ENCODE measurements at places on chromosomes 5 and 9. TPM values are rescaled to one million over a fixed set of nuclear protein-coding genes. Genes with fewer than 3 reads are reported as not detected.

DNA sequence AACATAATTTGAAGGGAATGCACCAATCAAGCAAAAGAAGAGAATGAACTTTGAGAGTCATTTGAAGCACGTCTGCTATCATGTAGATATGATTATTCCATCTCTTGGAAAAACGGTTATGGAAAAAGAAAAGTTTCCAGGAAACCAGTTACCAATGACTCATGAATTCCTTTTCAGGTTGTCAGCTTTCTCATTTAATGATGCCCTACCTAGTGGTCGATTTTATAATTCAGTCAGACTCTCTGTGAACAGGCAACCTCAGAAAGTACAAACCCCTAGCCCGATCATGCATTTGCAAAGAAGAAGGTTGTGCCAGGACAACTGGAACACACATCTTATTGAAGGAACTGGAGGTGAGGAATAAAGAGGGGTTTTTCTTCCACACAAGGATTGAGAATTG lies 355.1 kb upstream of the GRIA1 start:
- no peak for DNase-seq

DNA sequence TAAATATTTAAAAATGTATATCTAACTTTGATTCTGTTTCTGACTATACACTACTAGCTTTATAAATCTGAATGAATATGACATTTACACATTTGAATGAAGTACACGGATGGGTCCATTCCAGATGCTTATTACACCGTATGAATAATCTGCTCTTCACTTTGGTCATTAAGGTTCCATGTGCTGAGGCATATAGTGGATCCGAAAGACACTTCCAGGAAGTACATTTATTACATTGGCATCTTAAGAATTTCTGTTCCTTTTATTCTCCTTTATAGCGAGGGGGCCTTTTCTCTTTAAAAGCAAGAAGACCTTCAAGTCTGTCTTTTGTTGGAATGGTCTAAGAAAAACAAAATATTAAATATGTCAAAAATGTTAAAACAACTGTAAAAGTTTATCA lies 147.6 kb downstream of the AUH start:
- DNase-seq, result no peak

GRCh38 chr5:173812811-173813550 lies 75.2 kb upstream of the CPEB4 start:
- DNase-seq, result no peak

DNA sequence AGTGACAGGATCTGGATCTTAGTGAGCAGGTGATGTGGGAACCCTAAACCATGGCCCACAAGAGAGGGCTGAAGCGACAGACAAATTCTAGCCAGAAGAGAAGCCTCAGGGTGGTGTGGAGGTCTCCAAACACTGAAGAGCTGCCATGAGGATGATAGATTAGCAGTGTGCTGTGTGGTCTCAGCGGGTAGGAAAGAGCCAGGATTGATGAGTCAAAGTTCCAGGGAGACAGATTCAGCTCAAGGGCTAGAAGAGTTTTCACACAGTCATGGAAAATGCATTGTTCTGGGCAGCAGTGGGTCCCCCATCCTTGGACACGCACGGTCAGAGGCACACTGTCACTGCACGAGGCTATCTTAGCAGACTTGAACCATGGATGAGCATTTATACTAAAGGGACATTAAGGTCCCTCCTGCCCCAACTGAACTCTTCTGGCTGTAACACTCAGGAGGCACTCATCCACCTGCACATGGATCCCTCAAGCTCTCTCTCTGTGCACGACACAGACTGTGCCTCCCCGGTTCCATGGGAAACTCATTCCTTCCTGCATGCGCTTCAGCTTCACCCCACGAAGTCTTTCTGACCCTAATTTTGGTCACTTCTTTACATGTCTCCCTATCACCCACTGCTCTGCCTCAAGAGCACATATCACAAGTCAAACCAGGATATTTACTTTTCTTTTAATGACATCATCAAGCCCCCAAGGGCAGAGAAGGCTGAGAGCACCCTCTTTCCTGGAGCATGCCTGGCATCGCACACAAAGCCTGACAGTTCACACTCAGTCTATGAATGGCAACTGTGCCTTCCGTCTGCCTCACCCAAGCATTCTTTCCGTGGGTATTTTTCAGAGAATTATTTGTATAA lies 84.8 kb downstream of the TLE1 start:
- DNase-seq, result no peak

MUSK gene
- total RNA-seq, result not detected

DNA sequence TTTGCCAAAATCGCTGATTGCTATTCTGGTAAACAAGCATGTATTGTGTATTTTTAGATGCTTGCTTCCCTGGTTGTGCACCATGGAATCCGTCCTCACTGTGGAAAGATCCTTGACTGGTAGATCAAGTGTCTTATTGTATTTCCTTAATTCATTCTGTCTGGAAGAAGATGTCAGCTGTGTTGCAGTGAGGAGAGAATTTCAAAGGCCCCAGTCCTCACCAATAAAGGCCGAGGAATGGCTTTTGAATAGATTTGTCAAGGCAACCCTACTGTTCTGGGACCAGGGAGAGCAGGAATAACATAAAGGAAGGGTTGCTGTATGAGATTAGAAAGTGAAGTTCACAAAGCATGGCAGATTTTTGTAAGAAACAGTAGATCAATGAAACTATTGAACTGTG lies 36.2 kb upstream of the POU5F2 start:
- DNase-seq, result no peak

TAF1L gene
- total RNA-seq, result 0.05 TPM

DNA sequence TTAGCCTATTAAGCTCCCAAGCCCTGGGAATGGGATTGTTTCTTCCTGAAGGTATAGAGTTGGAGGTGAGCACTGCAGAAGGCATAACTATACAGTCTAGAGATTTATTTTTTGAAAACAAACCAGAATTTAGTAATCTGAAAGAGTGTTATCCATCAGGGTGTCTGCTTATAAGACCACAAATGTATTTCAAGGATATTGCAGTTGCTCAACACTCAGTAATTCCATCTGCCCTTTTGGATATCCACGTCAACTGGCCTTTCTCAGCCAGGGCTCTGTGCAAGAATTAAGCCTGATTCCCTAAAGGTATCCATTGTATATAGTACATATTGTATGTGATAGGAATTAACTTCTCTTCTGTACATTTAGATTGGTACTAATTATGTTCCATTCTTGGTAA lies 15.0 kb upstream of the IL31RA start:
- no peak for DNase-seq

ARL14EPL gene
- total RNA-seq, result not detected

- no peak for DNase-seq
These were observed 181.9 kb downstream of the FGF18 start for GRCh38 chr5:171601266-171601881.

DNA sequence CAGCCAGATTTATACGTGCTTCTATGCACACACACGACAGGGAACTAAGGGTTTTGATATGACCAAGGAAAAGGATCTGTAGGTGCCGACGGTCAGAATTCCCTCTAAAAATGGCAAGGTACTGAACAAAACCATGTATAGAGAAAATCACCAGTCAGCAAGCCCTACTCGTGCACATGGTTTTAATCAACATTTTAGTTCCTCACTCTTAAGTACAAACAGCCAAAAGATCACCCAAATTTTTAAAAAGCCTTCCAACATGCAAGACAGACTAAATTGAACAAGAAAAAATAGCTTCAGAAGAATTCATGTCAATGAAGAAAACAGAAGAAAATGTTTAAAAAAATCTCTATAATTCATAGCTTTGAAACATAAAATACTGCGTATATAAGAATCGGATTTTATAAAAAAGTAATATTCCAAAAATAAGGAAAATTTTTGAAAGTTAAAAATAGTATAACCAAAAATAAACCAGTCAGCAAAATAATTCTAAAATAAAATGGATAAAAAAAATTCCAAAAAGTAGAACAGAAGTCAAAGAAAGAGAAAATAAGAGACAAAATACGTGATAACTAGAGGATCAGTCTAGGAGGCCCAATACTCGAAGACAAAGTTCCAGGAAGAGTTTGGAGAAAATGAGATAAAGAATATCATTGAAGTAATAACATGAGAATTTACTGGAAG lies 43.0 kb upstream of the KCNV2 start:
- DNase-seq, result no peak

- DNase-seq, result no peak
These were observed 261.4 kb upstream of the KLF4 start for GRCh38 chr9:107750741-107751566.

GRCh38 chr9:87554171-87554910 lies 56.7 kb downstream of the DAPK1 start:
- DNase-seq, result no peak

DNA sequence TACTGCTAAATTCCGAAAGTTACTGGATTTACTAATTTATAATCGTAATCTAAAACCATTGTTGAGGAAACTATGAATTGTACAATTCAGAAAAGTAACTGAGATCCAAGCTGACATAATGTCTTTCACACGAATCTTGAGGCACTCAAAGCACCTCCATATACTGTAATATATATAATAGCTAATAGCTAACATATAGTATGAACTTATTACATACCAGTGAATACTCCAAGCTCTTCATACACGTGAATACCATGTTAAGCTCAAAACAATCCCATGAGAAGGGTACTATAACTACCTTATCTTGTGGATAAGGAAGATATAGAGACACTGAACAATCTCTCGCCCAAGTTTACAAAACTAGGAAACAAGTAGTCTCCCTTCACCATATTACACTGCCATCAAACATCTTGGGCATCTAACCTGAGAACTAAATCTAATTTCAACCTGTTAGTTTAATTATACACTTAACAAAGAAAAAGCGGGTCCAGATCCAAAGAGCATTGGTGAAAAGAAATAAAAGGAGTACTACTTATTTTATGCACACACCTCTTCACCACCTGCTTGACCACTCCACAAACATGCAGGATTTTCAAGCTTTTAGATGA lies 1.0 kb downstream of the NUDCD2 start:
- DNase-seq, result no peak

ABO gene
- total RNA-seq, result 3.8 TPM

DNA sequence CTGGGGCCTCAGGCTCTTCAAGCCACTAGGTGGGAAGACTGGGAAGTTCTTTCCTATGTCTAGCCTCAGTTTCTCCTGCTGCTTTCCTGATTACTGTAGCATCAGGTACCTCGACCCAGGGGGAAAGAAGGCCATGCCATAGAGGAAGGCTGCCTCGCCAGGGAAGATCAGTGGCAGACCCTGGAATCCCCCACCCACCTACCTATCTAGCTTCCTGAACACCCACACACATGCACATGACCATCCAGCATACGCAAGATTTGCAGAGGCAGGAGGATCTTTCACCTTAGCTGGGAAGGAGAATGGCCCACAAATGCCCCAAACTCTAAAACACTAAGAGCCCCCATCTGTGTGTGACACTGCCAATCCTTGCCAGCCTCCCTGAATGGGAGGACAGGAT lies 8.0 kb downstream of the NR5A1 start:
- DNase-seq, result no peak

- DNase-seq, result no peak
These were observed 10.4 kb downstream of the GPSM1 start for GRCh38 chr9:136337416-136338395.

DNA sequence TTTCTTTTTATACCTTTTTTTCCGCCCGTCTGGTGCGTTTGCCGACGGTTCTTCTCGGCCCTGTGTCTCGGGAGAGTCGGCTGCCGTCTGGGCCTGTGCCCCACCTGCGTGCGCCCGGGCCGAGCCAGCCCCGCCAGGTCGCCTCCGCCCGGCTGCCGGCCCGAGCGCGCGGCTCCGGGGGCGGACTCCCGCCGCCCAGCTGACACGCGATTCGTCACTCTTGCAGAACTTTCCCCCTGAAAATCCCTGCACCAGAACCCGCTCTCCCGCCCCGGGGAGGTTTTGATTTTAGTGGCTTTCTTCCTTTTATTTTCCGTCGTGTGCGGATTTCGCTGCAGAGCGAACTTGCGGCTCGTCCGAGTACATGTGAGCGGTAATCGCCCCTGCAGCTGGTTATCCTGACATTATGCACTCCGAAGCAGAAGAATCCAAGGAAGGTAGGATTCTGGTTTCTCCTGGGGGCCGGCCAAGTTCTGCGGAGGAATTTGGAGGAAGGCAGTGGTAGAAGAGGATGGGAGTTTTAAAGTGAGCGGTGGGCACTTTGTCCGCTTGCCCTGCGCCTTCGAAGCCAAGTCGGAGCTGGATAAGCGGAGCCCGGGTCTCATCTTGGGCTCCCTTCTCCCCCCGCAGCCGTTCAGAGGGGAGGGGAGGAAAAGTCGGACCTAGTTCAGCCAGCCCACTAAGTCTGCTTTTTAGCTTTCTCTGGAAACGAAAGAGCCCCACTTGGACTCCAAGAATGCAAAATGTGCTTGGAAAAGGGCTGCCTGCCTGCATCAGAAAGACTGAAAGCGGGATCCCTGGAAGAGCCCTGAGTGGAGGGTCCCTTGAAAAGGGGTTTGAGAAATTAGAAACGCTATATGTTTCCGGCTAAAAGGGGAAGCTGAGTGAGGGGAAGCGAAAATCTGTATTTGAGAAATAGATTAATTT lies at the start of gene TNFAIP8:
Gene TNFAIP8 (plus strand): TSS at position 335 of the 927 bp plus-strand sequence. CDS start 72 bp downstream, at position 407.
- peak; percentile 25 for DNase-seq

GRCh38 chr5:149452007-149452664 lies 73.0 kb upstream of the IL17B start:
- no peak for DNase-seq

NR5A1 gene
- total RNA-seq, result not detected

- DNase-seq, result no peak
These were observed 77.3 kb downstream of the UBE2QL1 start for GRCh38 chr5:6525910-6526309.

RNF180 gene
- not detected for total RNA-seq

SHISAL2B gene
- not detected for total RNA-seq

DNA sequence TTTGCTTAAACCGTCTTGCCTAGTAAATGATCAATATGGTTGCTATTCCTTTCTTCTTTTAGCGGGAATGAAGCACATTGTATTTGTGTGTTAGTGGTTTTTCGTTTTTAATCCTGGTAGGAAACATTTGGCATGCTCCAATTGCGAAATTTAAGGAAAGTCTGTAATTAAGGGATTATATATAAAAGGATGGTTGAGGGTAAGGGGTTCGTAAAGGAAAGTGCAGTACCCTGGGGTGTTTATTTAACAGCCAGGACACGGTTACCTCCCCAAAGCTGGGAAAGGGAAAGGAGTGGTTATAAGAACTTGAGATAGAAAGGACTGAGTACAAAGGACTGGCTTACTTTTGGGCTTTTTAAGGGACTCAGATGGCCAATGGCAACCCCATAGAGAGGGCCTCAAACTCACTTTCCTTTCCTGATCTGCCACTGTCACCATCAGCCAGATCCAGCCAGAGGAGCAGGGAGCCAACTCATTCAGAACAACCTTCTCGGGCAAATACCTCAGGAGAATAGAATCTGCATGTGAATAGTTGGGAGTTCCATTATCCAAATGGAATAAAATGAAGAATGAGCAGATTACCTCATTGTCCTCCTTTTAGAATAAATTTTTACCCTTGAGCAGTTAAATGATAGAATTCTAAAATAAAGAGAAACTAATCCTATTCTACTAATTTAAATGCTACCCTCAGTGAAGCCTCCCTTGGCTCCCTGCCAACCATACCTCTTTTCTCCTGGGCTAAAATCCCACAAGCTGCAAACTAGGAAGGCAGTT lies 117.7 kb downstream of the SNCAIP start:
- no peak for DNase-seq

GRCh38 chr5:72012906-72013305 lies 94.4 kb upstream of the MAP1B start:
- no peak for DNase-seq

- no peak for DNase-seq
These were observed at the start of gene NR2F1 for GRCh38 chr5:93582677-93583438. Gene NR2F1 (plus strand): TSS chr5:93583222. CDS start chr5:93585024, 1,802 bp downstream.

- no peak for DNase-seq
These were observed 4.3 kb upstream of the AHRR start for GRCh38 chr5:317086-317811.

FGD3 gene
- 160 TPM for total RNA-seq

SNX24 gene
- 7.3 TPM for total RNA-seq

GRCh38 chr9:130219661-130220096 lies 45.9 kb upstream of the HMCN2 start:
- DNase-seq, result no peak

GRCh38 chr5:55582256-55582655 lies 47.5 kb upstream of the PLPP1 start:
- no peak for DNase-seq
